ENCODE measurements at places on chromosomes 7 and 10.
A peak's percentile ranks its signal among the peaks of the same experiment; 100 is the strongest.

GRCh38 chr10:8069627-8070026, 15.1 kb downstream of the GATA3 start:
- no peak for DNase-seq

- no peak for DNase-seq
These were observed 46.8 kb downstream of the WIPF3 start for GRCh38 chr7:29853072-29853471.

GRCh38 chr10:117248750-117249465, 8.0 kb downstream of the SLC18A2 start:
- no peak for DNase-seq

DNA sequence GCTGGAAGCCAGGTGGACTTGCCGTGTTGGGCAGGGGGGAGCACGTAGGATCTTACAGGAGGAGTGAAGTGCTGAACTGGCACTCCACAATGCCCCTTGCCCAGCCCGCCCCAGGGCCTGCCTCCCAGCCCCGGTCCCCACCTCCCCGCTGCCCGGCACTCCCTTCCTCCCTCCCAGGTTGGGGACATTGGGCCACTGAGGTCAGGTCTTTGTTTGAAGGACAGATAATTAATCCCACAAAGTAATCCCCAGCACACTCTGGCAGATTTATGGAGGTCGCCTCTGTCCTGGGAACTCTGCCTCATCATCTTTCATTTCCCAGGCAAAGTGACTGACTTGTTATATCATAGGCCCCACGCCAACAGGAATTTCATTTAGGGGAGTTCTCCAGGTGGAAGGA, 122.8 kb downstream of the C10orf105 start:
- no peak for DNase-seq

DNA sequence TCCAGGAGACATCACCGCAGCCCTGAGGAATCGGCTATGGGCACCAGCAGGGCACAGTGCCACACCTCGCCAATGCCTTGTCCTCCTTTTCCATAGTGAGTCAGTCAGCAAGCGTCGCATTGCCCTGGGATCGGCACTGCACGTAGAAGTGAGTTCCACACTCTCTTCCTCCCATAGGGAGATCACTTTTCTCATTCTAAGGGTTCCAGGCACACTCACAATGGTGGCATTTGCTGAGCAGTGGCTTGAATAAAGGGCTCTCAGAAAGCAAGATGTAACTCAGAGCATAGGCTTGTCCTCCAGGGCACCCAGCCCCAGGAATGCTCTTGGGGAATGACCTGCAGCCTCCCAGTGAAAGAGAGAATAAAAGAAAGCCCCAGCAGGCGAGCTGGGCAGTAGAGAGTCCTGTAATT, 1.1 kb upstream of the VIM start:
- DNase-seq, result no peak

- no peak for DNase-seq
These were observed 41.2 kb downstream of the CALML3 start for GRCh38 chr10:5565671-5566581.

DNA sequence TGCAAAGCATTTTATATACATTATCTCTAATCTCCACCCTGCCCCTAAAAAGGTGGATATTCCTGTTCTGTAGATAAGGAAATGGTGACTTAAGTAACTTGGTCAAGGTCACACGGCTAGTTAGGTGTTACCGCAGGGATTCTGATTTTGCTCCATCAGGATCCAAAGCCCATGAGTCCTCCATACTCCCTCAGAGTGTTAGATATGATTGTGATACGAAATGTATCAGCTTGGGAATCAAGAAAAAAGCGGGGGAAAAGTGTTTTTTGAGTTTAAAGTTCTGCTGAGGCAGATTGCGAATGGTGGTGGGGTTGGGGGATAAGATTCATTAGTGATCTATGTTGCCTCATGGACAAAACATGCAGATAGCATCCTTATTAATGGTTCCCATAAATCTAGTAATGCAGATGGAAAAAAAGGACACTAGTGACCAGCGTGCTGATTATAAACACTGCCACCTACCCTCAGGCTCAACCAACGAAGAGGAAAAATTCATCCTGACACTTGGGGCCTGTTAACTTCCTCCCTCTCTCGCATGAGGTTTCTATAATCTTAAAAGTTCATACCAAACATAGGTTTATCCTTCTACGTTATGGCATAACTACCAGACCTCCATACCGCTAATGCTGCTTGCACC, 2.3 kb downstream of the ICA1 start:
- no peak for DNase-seq

GRCh38 chr7:24777806-24778205, 20.5 kb upstream of the GSDME start:
- no peak for DNase-seq

DNA sequence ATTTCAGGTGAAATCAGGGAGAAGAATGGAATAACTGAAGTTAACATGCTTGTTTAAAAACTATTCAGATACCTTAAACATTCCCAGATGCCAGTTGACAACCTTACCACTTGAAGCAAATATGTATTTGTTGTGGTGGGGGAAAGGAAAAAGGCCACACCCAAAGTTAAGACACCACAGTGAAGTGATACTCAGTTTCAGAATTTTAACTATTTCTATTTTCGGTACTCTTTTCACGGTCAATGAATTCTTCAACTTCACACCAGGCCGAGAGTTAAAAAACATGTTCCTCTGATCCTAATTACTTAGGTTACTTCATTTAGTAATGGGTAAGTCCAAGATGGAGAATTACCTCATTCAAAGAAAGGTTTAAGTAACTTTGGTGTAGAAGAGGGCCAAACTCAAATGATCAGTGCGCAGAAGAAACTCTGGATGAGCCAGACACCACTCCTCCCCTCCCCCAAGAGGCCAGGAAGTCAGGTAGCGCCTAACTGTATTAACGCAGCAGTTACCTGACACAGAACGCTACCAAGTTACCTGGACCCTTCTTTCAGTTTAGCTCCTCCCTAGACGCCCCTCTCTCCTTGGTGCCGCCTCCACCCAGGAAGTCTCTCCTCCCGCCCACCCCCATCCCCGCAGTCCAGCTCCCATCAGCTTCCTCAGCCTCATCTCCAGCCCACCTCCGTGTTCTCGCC, 700 bp downstream of the MTPN start:
- peak; percentile 47 for DNase-seq

DNA sequence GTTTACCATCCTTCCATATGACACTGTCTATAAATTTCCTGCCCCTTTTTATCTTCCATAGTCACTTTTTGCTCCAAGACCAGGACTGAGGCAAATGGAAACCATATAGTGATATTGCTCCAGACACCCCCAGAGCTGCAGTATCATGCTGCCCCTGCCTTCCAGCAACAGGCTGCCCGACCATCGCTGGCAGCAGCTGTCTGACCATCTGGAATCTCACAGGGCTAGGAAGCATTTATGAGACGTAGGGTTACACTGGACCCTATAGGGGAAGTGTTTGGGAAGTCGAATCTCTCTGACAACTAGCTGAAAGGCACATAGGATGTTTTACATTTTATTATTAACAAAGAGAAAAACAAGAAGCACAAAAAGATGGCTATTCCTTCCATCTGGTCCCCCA, 19.4 kb downstream of the ENO4 start:
- DNase-seq, result no peak

DNA sequence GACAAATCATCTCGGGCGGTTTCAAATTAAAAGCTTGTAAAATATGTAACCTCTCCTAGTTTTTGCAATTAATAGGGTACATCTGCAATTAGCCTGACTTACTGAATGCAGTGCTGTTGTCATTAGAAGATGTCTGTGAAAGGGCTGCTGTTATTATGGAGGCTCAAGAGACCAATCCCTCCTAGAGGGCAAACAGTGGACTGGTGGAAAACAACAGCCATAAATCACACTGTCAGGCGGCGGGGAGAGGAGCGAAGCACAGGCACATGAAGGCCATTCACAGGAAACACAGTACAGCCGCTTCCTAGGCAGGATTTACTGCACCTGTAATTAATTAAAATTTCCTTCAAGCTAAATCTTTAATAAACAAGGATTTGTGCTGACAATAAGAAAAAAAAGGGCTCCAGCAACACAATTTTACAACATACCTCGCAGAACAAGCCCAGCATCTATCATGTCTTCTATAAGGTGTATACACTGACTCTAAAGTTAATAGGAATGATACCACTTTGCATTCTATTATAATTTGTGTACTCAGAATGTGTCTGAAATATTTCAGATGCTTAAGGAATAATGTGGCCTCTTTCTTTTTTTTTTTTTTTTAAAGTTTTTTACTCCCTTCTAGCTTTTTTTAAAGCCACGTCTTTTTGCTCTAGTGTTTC, 50.7 kb downstream of the ERCC6 start:
- no peak for DNase-seq

DNA sequence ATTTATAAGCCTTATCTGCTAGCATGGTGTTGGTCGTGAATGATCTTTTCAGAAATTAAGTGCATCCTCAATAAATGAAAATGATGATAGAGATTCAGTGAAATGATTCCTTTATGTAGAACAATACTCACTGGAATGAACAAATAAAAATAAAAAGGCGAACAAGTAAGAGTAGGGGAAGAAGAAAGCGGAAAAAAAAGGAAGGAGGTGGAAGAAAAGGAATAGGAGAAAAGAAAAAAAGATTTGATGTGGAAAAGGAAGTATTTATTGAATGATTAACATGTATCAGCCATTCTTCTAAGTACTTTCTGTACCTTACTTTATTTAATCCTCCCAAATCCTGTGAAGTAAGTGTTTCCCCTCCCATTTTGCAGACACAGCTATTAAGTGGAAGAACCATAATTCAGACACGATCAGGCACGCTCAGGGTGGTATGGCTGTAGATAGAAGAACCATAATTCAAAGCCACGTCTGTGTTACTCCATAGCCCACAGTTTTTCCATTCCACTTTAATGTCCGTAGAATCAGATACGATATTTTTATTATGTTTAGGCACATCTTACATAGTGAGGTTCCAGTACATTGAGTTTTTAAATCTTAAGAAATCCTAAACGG, 156.2 kb upstream of the LAMB4 start:
- no peak for DNase-seq

GRCh38 chr10:36118314-36118713, 476.2 kb upstream of the FZD8 start:
- no peak for DNase-seq

- DNase-seq, result no peak
These were observed 71.3 kb downstream of the TACC2 start for GRCh38 chr10:122060250-122060649.

DNA sequence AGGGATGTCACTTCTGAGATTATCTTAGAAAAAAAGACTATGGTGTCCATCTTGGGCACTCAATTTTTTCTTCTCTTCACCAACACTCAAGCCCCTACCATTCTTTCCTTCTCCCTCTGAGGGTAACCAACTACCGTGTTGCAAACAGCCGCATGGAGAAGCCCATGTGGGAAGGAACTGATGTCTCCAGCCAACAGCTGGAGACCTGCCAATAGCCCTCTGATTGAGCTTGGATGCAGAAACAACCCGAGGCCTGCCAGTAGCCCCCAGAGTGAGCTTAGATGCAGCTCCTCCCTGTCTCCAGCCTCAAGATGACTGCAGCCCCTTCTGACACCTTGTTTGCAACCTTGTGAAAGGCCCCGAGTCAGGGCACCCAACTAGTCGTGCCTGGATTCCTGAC, 36.4 kb upstream of the CHCHD3 start:
- DNase-seq, result no peak

- DNase-seq, result no peak
These were observed 29.4 kb downstream of the ENTPD1 start for GRCh38 chr10:95785317-95785716.

GRCh38 chr7:57638666-57639065, 188.7 kb downstream of the ZNF716 start:
- DNase-seq, result no peak

GRCh38 chr7:44678101-44678470, 70.6 kb upstream of the ZMIZ2 start:
- DNase-seq, result no peak

- no peak for DNase-seq
These were observed 1.1 kb downstream of the RRP12 start for GRCh38 chr10:97399843-97400545.

- no peak for DNase-seq
These were observed 1.2 kb upstream of the MAD1L1 start for GRCh38 chr7:2233926-2234325.

- no peak for DNase-seq
These were observed 20.0 kb upstream of the CXCL12 start for GRCh38 chr10:44404741-44405437.

DNA sequence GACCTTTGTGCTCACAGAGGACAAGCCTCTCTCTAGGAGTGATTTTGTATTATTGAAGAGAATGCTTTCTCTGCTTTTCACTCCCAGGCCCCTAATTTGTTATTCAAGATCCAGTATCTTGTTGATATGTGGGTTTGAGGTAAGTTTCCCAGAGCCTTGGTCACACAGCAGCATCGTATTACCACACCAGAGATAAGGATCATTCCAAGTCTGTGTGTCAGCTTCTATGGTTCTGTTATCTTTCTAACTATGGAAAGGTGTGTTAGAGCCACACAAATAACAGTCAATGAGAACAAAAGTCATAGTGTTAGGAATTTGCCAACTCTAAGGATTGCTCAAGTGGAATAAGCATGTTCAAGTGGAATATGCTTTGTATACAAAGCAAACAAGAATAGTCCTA, 1208.3 kb downstream of the GATA3 start:
- DNase-seq, result no peak

GRCh38 chr7:134114992-134115391, 12.1 kb upstream of the LRGUK start:
- DNase-seq, result no peak

- no peak for DNase-seq
These were observed 25.9 kb downstream of the ZNF277 start for GRCh38 chr7:112232212-112232978.

- no peak for DNase-seq
These were observed 31.9 kb downstream of the A1CF start for GRCh38 chr10:50853557-50853956.

DNA sequence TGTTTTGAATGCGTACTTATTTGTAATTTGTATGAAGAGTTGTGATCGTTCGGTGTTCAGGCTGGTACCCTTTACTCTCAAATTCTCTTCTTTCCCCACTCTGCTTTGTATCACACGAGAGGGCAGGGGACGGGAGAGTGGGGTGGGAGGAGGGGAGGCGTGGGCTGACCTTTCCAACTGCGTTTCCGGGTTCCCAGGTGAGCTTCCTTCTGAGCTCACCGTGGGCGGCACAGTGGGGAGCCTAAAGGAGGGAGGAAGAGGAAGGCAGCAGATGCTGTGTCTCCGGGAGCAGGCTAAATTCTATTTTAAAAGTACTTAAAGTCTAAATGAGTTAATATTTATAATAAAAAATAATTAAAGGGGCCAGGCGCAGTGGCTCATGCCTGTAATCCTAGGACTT, 7.4 kb upstream of the XRCC2 start:
- DNase-seq, result no peak

GRCh38 chr7:100441641-100442535, 5.6 kb upstream of the PPP1R35 start:
- no peak for DNase-seq

DNA sequence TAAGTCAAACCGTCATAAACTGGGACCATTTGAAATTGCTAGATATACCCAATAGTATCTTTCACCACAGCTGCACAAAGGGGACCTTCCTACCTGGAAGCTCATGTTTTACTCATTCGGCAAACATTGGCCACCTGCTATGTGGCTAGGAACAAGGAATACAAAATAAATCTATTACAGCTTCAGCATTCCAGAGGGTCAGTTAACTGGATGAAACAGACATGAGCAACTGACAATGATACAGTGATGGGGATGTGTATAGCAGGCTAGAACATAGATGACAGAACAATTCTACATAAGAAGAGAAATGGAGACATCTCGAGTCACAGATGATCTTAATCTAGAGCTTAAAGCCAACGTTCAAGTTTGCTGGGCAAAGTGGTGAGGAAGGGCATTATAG, 3.1 kb upstream of the SMURF1 start:
- no peak for DNase-seq
